ENCODE measurements at places on chromosomes 1 and 21.

DNA sequence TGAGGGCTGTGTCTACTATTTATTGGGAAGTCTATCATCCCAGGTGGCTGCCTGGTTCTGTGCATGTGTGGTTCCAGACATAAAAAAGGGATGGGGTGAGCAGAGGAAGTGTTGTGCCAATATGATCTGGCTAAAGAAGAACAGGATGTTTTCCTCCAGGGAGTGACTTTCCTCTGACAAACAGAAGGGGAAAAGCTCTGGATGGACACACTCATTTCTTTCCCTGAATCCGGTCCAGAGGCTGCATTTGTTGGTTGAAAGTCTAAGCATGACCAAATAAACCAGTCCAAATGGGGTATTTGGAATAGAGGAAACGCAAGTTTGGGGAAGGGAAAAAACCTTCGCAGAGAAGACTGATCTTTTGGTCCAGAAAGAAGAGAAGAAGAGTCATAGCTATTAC is 12.7 kb downstream of the GREM2 start:
- no peaks in the 10 kb centered on the region for H3K4me1 ChIP-seq
- no peaks in the 10 kb centered on the region for H3K27me3 ChIP-seq
- H3K27ac ChIP-seq, result no peak overlapping the region
- no peak overlapping the region for H3K4me3 ChIP-seq

GRCh38 chr1:202227997-202228401 is 34.4 kb downstream of the LGR6 start:
- no peaks in the 10 kb centered on the region for H3K36me3 ChIP-seq
- no peaks in the 10 kb centered on the region for H3K27me3 ChIP-seq
- no peak for DNase-seq

DNA sequence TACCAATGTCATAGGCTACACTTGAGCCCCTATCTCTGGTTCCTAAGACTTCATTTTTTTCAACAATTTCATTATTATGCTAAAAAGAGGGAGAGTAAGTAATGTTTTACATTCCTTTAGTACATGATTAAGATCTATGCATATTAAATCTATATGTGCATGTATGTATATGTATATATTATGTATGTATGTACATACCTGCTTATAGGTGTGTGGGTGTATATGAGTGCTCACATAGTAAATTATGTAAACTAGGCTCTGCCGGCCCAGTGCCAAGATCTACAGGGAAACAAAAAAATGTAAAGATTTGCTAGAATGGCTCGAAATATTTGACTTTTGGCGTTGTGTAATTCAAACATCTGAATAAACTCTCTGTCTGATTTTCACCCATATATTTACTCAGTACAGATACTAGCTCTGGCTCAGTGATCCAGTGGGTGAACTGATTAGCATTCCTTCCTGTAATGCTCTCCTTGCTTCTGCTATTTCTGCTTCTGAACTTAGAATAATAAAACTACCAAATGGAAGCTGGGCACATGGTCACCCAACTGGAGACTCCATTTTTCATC is 113.1 kb upstream of the FGGY start:
- no peak for DNase-seq
- no peak overlapping the region for H3K27ac ChIP-seq
- H3K4me3 ChIP-seq, result no peak overlapping the region

DNA sequence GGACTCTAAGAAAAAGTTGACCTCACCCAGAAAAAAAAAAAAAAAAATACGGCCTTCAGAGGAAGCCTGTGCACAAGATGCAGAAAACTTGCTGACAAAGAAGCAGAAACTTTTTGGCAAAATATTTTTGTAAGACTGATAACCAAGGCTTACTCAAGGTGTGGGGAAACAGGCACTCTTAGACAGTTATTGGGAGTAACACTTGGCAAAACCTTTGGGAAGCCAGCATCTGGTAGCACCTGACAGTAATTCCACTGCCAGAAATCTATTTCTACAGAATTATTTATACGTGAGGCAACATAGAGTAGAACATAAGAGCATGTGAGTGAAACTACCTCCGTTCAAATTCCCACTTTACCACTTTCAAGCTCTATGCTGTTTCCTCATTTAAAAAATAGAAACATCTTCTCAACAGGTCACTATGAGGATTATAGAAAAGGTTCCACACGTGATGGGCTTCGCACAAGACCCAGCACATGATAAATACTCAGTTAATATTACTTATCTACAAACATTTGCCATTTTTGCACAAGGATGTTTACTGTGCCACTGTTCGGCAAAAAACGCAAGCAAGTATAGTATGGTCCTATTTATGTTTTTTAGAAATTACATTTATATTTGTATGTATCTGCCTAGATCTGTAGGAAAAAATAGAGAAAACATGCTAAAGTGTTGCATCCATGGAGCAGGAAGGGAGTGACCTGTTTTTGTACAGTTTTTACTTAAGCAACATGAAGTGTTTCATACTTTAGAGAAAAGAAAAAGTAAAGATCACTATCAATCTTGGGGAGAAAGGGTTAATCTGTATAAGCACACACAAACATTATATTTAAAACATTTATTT is 22.2 kb downstream of the MRPL39 start:
- peak overlapping the region; percentile 83 for H3K27ac ChIP-seq
- H3K4me3 ChIP-seq, result no peak overlapping the region
- H3K27me3 ChIP-seq, result no peaks in the 10 kb centered on the region
- H3K36me3 ChIP-seq, result peaks cover 27% of the 10 kb centered on the region

DNA sequence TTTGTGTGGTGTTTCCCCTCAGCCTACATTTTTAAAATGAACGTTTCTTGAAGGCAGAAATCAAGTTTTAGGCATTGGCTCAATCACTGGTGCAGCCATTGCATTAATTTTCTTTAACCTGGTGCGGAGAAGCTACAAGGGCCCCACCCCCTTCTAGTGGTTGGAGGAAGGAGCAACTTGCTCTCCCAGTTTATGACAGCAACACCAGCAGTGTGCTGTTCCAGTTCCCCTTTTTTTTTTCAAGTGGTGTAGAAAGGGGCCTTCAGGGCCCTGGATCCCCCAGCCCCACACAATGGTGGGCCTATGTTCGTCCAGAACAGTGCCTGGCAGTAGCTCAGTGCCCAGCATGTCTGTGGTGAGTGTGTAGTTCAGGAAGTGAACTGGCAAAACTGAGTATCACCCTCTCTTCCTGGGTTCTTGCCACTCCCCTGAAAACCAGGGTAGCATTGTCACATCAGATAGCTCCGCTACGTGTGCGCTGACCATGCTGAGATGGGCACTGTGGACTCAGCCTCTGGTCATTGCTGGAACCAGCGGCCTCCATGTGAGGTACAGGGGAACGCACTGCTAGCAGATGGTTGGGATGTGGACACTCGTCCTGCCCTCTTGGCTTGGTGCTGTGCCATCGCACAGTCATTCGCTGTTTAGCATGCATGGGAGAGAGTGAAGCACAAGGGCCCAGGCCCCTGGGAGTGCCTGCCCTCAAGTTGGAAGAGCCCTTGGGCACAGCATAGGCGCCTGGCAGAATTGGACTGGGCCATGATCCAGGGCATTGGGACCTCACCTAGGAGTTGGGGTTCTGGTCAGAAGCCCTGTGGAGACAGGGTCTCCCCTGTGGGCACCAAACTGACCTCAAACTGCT is 7.2 kb downstream of the ARF1 start:
- H3K4me1 ChIP-seq, result peaks cover 67% of the 10 kb centered on the region
- H3K27ac ChIP-seq, result peak overlapping the region; percentile 65
- peak overlapping the region; percentile 65 for H3K4me3 ChIP-seq
- no peaks in the 10 kb centered on the region for H3K27me3 ChIP-seq
- DNase-seq, result no peak
- peaks cover 13% of the 10 kb centered on the region for H3K36me3 ChIP-seq

DNA sequence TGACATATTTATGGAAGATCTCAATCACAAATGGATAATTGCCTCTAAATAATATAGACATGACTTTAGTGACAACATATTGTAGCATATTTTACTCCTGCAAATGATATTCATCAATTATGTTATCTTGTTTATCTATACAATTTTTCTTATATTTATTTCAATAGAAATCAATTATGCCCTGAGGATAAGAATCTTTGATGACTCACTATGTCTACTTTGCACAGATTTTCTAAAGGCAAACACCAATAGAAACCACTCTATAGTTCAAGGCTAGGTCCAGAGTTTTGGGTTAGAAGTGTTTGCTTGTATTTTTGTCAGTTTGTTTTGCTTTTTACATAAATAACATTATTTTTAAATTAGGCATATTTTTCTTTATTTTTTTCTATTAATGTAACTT is 879.0 kb downstream of the LTN1 start:
- no peak for DNase-seq
- H3K27me3 ChIP-seq, result no peaks in the 10 kb centered on the region
- H3K4me1 ChIP-seq, result no peaks in the 10 kb centered on the region

DNA sequence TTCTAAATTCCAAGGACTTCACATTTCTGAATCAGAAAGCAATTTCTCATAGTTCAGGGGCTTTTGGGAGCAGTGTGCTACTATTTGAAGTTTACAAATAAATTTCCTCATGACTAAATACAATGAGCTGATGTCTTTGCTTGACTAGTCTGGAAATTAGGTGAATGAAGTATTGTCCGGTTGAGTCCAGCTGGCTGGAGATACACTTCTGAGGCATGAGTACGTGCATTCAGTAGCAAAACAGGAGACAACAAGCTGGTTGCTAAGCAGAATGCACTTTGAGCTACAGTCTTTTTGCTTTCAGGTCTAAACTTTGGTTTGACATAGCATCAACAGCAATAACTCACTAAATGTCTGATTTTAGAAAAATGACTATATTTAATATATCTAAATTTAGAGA is 27.1 kb downstream of the ZNHIT6 start:
- DNase-seq, result no peak
- H3K27me3 ChIP-seq, result no peaks in the 10 kb centered on the region
- no peak overlapping the region for H3K27ac ChIP-seq
- H3K4me3 ChIP-seq, result no peak overlapping the region
- peaks cover 4% of the 10 kb centered on the region for H3K4me1 ChIP-seq
